HS-5 (cell line): ENCODE measurements at places on chromosomes 3 and 15.

- DNase-seq, result no peak
Observed at GRCh38 chr15:47795864-47796263, 78.6 kb downstream of the SEMA6D start.

- no peak for DNase-seq
Observed at GRCh38 chr15:41258750-41259471, 27.8 kb downstream of the CHP1 start.

DNA sequence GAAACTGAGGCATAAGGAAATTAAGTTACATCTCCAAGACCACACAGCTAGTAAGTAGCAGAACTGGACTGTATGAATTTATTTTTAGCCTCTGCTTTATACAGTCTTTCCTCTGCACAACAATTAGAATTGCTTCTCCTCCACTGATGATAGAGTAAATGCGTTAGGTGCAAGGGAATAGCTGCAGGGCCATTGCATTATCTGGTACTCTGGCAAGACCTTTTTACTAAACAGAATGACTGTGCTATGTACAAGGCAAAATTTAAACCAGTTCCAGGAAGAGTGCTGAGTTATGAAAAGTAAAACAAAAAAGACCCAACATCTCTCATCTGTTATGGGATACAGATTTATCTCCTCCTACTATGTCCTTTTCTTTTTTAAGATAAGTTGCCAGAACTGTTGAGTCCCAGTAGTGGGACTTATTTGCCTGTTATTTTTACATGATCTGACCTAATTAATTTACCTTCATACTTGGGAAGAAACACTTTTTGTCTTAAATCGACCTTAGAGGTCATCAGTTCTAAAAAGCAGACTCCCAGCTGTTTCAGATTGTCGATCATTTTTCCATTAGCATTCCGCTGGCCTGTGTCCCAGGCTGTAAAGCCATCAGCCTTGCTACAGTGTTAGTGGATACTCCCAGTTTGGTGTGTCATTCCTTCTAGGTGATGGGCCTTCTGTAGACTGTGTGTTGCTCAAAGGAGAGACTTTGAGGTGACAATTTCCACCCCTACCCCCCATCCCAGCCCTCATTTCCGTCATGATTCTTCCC, 147.5 kb upstream of the NUDT16 start:
- no peak for DNase-seq

DNA sequence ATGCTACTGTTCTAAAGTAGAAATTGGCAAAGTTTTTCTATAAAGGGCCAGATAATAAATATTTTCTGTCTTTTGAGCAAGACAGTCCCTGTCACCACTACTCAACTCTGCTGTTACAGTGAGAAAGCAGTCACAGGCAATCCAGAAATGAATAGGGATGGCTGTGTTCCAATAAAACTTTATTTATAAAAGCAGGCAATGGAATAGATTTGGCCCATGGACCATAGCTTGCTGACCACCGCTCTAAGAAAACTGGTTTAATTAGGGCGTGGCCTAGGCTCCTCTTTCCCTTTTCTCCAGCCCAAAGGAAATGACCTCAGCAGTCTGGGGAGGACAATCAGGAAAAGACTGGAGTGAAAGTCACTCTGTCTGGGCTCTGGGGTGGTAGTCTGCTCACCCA, 183.8 kb downstream of the MEGF11 start:
- DNase-seq, result no peak

GRCh38 chr3:99651531-99651930, 13.1 kb downstream of the COL8A1 start:
- DNase-seq, result peak; percentile 56

DNA sequence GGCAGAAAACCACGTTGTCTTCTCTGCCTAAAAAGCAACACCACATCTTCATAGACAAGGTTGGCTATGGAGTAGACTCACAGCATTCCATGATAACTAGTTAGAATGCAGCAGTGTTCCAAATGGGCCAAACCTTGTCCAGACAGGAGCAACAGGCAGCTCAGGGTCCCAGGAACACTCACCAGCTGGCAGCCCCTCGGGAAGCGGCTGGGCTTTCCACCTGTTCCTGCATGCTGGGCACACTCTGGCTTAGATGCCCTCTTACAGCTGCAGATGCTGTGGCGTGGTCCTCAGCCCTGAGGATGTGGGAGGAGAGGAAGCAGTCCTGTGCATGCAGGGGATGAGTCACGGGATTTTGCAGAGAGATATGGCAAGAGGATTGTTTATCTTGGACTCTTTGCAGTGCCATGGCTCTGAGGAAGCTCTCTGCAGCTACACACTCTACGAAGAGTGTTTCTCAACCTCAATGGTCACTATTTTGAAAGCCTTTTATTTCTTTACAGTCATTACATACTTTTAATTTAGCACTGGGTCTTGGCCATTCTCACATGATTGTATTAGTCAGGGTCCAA, 11.3 kb downstream of the NRROS start:
- DNase-seq, result peak; percentile 91

DNA sequence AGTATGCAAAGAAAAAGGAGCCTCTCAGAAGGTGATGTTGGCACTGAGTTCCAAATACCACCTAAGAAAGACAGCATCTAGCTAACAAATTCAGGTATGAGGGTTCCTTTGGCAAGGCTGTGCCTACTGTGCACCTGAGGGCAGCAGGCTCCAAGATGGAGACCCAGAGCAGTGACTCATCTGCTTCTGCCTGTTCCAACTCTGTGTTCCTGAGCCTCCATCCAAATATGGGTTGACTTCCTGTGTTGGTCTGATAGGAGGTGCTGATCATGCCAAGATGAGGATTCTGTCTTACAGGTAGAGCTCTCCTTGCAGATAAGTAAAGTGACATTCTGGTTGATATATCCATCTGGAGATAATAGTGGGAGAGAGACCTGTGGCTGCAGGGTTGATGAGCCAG, 26.0 kb downstream of the SV2B start:
- no peak for DNase-seq

DNA sequence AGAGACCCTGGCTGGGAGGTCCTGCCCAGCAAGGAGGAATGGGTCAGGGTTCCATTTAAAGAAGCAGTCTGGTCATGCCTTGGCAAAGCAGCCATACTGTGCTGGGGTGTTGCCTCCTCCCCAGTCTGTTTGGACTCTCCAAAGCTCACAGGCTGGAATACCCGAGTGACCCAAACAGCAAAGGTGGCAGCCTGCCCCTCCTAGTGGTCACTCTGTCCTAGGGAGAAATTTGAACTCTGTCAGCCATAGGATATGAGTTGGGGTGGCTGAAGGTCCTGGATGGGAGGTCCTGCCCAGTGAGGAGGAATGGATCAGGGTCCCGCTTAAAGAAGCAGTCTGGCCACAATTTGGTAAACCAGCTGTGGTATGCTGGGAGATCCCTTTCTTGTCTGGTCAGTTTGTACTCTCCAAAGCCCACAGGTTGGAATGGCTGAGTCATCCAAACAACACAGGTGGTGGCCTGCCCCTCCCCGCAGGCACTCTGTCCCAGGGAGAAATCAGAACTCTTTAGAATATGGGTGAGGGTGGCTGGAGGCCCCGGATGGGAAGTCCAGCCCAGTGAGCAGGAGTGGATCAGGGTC, 45.0 kb downstream of the CCR1 start:
- no peak for DNase-seq

GRCh38 chr15:49620199-49620598, 419 bp downstream of the FAM227B start:
- no peak for DNase-seq

DNA sequence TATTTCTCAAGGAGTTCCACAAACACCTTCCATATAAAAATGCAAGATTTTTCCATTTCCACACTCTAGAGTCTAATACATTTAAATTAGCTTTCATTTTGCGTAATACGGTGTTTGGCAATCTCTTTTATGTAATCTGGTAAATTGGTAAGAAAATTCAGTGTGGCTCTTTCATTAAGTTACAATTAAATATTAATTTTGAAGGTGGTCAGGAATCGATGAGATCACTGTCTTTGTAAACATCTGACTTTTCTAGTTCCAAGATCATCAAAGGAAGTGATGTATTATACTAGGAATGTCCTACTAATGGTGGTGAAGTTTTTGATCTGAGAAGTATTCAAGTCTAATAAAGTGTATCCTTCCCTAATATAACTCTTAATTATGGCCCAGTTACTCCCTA, 1.1 kb upstream of the UTS2B start:
- DNase-seq, result peak; percentile 29
